Activated T-helper 9 cell treated with anti-CD3 and anti-CD28 coated beads, Interleukin-2, amount 50 U/mL, for 16 hours (primary cell): ENCODE measurements at places on chromosomes 16 and 17.

DNA sequence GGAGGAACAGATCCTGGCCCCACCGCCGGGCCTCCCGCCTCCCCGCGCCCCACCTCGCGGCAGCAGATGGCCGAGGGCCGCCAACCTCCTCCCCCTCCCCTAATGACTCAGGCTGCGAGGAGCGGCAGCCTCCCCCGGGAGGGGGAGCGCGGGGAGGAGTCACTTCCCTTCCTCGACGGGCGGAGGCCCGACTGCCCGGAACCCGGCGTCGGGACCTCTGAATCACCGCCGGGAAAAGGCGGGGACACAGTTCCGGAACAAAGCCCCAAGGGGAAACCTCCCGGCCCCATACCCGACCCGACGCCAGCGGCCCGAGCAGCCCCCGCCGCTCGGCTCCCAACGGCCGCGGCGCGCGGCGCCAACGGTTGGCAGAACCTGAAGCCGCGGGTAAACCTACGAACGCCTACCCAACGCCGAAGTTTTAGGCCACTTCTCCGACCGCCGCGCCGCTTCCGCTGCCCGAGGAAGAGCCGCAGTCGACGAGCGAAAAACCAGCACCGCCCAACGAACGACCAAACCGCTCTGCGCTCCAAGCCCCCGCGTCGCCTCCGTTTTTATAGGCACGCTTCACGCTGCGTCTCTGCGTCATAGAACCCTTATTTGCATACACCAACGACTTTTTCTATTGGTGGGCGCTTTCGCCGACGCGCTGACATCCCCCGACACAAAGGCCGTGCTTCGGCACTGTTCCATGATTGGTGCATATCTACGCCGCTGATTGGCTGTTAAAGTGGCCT is 5.2 kb upstream of the UNK start:
- DNase-seq, result peak; percentile 88

- no peak for DNase-seq
Measured at GRCh38 chr16:84406006-84406963, 37.9 kb downstream of the ATP2C2 start.

GRCh38 chr17:44221084-44221861 is 1.8 kb upstream of the UBTF start:
- DNase-seq, result peak; percentile 46

- peak; percentile 99 for DNase-seq
Measured at GRCh38 chr17:28951428-28951990, at the start of gene PHF12. TSS of gene PHF12 (minus strand) at chr17:28951518. CDS start at chr17:28950960, 558 bp downstream.

GRCh38 chr16:73172973-73173709 is 125.2 kb upstream of the ZFHX3 start:
- no peak for DNase-seq

- DNase-seq, result no peak
Measured at GRCh38 chr17:61728297-61728836, 135.0 kb downstream of the BRIP1 start.

DNA sequence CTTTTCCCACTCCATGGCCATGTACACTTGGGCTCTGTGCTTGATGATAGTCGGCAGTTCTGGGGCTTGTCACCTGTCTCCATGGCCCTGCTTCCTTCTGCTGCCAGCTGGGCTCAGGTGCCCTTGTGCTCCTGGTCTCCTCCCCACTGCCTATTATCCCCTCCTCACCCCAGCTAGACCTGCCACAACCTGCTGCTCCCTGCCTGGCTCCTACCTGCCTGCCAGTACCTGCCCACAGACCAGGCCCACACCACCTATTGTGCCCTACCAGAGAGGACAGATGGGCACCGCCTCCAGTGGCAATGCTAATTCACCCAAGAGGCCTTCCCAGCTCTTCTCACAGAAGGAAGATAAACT is 538 bp upstream of the RAPGEFL1 start:
- DNase-seq, result no peak

GRCh38 chr16:75415169-75415905 is 18.0 kb downstream of the CFDP1 start:
- DNase-seq, result no peak

- DNase-seq, result peak; percentile 39
Measured at GRCh38 chr17:19003543-19004420, 782 bp downstream of the FAM83G start.

GRCh38 chr17:75759457-75759856 is 5.5 kb downstream of the GALK1 start:
- no peak for DNase-seq
